ENCODE measurements at places on chromosomes 13 and 19. TPM values are rescaled to one million over a fixed set of nuclear protein-coding genes. Genes with fewer than 3 reads are reported as not detected.

TUBB4A gene
- not detected for total RNA-seq

FLT1 gene
- 42.7 TPM for total RNA-seq

PNMA8B gene
- under 0.01 TPM for total RNA-seq

IL12RB1 gene
- total RNA-seq = under 0.01 TPM

CLIP3 gene
- 2.8 TPM for total RNA-seq

GRCh38 chr13:90690458-90691080 is 656.9 kb upstream of the MIR17HG start:
- no peak for DNase-seq

DNA sequence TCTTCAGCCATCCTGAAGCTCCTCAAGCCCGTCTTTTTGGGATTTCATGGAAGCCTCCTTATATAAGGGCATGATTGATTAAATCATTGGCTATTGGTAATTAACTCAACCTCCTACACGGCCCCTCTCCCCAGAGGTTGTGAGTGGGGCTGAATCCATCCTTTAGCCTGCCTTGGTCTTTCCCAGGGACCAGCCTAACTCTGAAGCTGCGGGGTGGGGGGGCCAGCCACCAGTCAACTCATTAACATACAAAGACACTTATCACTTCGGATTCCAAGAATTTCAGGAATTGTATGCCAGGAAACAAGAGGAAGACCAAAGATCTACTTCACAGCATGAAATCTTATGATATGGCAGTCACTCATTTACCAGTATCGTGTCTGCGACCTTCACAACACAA is 9.9 kb downstream of the COL4A1 start:
- DNase-seq = no peak

GRCh38 chr19:42200116-42200715 is 17.3 kb downstream of the DEDD2 start:
- DNase-seq = no peak

- DNase-seq = no peak
Observed at GRCh38 chr13:66506979-66507378, 723.2 kb downstream of the PCDH9 start.

DNA sequence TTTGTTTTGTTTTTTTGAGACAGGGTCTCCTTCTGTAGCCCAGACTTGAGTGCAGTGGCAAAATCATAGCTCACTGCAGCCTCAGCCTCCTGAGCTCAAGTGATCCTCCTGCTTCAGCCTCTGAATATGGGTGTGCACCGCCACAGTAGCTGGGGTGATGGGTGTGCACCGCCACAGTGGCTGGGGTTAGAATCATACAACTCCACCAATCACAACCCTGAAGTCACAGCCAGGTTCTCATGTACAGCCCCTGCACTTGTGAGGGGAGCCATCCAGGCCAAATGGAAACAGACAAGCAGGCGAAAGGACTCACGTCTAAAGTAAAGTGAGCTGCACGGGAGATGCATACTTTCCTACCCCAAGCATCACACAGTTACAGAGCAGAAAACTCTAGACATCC is 63.1 kb upstream of the RANBP3 start:
- DNase-seq = no peak

- peak; percentile 82 for DNase-seq
Observed at GRCh38 chr19:8323781-8324185, 2.5 kb downstream of the RPS28 start.

- DNase-seq = no peak
Observed at GRCh38 chr19:3249408-3249807, 24.9 kb downstream of the CELF5 start.

DNA sequence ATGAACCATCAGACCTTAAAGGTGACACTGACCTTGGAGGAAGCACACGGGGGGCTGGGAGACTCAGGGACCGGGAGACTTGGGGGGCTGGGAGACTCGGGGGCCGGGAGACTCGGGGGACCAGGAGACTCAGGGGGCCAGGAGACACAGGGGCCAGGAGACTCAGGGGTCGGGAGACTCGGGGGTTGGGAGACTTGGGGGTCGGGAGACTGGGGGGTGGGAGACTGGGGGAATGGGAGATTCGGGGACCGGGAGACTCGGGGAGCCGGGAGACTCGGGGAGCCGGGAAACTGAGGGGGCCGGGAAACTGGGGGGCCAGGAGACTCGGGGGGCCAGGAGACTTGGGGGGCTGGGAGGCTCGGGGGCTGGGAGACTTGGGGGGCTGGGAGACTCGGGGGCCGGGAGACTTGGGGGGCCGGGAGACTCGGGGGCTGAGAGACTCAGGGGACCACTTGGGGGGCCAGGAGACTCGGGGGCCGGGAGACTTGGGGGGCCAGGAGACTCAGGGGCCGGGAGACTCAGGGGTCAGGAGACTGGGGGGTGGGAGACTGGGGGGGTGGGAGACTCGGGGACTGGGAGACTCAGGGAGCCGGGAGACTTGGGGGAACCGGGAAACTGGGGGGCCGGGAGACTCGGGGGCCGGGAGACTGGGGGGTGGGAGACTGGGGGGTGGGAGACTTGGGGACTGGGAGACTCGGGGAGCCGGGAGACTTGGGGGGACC is 62.9 kb downstream of the RASA3 start:
- no peak for DNase-seq

Data from lung microvascular endothelial cell (primary cell).